ENCODE measurements at places on chromosomes 16 and 17.

- no peak for DNase-seq
Measured at GRCh38 chr17:3474212-3474611, 1.6 kb upstream of the ASPA start.

GRCh38 chr17:76570877-76571471 lies 14.7 kb downstream of the ST6GALNAC2 start:
- no peak for DNase-seq

DNA sequence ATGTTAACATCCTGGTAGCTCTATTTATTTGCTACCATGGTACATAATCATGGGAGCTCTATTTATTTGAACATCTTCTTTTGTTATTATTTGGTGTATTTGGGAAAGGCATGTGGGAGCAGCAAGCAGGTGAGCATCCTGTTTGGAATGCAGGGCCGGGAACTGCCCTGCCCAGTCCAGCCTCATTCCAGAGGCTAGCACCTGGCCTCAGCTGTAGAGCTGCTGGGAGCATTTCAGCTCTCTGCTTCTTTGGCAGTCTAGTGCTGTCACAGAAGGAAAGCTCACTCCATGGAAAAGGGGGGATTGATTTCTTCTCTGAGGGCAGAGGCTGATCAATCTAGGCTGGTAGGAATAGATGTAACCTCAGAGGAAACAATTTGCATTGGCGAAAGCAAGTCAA lies 112.5 kb downstream of the WWOX start:
- no peak for DNase-seq

DNA sequence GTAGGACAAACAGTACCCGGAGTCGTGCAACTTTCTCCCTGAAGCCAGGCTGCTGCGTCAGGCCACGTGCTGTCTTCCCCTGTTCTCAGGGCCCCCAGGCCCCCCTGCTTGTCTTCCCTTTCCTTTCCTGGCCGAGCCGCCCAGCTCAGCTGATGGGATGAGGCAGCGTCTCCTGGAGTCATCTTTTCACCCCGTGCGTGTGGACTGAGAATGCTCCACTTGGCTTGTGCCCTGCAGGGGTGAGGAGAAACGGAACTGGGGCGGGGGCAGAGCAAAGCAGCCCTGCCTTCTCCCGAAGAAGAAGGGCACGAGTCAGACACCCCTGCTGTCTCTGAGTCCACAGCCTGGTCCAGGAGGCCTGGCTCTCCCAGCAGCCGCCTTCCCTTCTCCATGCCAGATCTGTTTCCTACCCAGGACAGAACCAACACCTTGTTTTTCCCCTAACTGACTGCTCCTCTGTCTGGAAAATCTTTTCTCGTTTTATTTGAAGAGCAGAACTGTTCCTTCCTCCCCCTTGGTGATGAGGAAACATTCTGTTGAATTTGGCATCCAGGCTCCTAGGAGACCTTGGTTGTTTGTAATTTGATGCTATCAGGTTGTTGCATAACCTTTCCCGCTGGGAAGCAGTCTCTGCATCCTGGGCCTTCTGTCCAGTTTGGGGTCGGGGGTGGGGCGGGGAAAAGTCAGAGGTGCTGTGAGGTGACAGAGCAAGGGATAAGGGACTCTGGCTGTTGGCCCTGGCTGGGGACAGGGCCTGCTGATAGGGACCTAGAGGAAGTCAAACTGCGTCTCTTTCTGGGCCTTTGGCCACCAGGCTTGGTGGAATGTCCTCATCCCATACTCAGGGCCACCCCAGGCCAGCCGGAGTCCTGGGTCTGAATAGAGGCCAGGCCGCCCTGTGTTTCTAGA lies 78.8 kb downstream of the WIPI1 start:
- no peak for DNase-seq

DNA sequence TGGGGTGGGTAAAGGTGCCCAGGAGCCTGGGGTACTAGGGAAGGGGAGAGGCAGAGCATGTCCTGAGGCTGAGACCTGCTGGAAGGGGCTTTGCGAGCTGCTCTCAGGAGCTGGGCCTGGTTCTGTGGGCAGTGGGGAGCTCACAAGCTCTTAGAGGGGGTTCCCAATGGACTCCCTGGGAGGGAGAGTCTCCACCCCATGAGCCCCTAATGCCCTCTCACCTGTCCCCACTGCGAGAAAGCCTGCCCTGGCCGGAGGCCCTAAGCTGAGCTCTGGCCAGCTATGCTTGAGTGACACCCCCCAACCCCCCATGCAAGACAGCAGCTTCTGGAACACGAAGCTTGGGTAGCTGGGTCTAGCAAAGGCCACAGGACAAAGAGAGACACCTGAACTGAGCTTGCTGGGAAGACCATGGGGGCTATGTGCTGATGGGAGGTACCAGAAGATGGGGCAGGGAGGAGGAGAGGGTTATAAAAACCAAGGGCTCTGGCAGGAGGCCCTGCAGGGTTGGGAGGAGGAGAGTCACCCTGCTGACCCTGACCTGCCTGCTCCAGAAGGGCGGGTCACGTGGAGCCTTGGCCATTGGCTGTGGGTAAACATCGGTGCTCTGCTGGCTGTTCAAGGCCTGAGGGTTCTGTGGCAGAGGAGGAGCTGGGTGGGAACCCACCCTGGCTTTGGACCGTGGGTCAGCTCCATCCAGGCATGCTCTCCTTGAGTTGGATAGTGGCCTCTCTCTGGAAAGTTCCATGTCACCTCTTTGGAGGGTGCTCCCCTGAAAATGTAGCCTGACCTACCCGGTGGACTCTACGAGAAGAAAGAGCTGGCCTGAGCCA lies 106.7 kb downstream of the RAB11FIP4 start:
- no peak for DNase-seq

GRCh38 chr17:11565591-11565990 lies 32.7 kb upstream of the DNAH9 start:
- DNase-seq: no peak

GRCh38 chr17:67491681-67492024 lies 114.6 kb downstream of the PITPNC1 start:
- no peak for DNase-seq

DNA sequence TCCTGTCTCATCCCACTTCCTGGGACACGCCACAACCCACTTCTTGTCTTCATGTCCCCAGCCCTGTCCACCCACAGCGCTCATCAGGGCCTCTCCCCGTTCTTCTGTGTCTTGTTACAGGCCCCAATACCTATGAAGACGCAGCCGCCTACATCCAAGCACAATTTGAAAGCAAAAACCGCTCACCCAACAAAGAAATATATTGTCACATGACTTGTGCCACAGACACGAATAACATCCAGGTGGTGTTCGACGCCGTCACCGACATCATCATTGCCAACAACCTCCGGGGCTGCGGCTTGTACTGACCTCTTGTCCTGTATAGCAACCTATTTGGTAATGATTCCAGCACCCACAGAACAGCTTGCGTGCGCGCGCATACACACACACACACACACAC lies 70.6 kb downstream of the AMFR start:
- DNase-seq: no peak

- DNase-seq: no peak
Measured at GRCh38 chr17:40730970-40731369, 24.2 kb downstream of the KRT25 start.

DNA sequence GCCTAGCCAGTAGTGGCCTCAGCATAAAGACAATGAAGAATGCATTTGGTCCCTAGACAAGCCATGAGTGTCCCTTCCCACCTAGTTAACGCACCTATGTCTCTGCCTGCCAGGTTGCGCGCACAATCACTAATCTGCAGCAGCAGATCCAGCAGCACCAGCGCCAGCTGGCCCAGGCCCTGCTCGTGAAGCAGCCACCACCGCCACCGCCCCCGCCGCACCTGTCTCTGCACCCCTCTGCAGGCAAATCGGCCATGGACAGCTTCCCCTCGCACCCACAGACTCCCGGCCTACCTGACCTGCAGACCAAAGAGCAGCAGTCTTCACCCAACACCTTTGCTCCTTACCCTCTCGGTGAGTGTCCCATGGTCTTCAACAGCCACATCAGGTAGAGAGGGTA lies 41.8 kb downstream of the TMC6 start:
- no peak for DNase-seq

GRCh38 chr16:77732241-77732946 lies 10.1 kb downstream of the NUDT7 start:
- no peak for DNase-seq

- no peak for DNase-seq
Measured at GRCh38 chr16:67731753-67732095, 12.6 kb upstream of the GFOD2 start.

- peak; percentile 22 for DNase-seq
Measured at GRCh38 chr17:17088541-17089525, 46.6 kb downstream of the MPRIP start.

DNA sequence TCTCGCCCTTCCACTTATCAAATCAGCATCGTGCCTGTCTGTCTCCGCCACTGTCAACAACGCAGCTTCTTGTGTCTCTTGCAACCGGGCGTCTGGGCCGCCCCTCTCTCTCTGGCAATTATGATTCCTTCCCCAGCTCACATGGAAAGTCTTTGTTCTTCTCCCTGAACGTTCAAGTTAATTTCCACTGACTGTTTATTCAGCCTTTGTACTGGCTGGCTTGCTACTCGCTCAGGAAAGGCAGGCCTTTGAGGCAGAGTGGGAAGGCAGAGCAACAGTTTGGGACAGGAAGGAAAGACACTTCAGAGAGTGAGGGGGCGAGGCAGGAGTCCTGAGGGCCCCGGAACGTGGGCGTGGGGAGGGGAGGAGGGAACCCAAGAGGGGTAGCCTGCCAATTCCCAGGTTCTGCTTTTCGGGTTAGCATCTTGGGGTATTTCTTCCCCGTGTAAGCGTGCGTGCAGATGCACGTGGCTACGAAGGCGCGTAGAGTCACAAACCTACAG lies 50.8 kb downstream of the AKAP1 start:
- no peak for DNase-seq

DNA sequence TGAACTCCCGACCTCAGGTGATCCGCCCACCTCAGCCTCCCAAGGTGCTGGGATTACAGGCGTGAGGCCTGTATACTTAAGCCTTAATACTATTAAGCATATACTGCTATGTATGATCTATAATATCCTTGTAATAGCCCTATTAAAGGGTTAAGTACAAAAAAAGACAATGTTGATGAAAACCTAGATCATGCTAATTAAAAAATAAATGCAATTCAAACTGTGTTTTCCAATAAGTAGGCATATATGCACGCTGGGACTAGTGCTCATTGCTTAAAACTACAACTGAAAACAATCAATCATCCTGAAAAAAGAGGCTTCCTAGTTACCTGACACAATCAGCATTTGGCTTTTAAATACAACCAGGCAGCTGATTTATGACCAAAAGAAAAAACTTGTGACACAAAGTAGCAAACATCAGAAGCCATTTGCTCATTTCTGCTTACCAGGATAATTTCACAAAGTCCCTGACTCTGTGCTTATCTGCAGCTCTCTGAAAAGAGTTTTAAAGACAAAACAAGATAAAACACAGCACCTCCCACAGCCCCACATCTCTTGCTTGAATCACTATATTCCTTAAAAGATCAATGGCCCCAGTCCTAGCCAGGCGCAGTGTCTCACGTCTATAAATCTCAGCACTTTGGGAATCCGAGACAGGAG lies 11.1 kb downstream of the ZNF385C start:
- no peak for DNase-seq

GRCh38 chr17:44677136-44677535 lies 12.4 kb downstream of the CCDC43 start:
- no peak for DNase-seq

DNA sequence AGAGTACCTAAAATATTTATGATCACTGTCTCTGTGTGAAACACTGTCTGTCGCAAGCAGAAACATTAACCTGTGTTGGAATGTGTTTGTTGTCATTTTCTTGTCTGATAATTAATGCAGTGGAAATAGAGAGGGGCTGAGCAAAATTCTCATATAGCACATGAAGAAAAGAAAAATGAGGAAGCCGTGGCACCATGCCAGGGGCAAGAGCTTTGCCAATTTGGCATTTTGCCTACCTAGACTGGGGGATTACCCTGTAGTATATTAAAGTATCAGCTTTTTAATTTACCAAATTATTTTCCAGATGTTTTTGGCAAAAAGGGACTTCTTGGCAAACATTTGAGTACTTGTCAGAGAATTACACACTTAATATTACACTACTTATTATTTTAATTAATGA lies 1326.6 kb upstream of the GOT2 start:
- DNase-seq: no peak

- no peak for DNase-seq
Measured at GRCh38 chr17:50100480-50100883, 5.3 kb downstream of the PDK2 start.

DNA sequence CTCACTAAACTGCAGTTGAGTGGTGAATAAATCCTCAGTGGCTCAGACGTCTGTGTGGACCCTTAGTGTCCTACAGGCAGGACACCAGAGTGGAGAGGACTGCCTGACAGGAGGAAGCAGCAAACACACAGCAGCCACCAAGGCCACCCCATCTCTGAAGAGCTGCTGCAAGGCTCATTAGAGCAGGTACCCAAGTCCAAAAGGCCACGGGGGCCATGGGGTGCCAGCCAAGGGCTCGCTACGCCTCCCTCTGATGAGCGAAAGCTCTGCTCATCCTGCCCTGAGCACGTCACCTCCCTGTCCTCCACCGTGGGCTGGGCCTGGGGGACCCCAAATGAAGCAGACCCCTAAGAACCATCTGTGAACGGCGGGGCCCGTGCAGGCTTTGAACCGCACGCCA lies 70.1 kb upstream of the DOC2B start:
- no peak for DNase-seq

- peak; percentile 9 for DNase-seq
Measured at GRCh38 chr17:52170963-52171572, 12.6 kb upstream of the CA10 start.

GRCh38 chr16:457732-458400 lies 32.4 kb downstream of the RAB11FIP3 start:
- DNase-seq: no peak

DNA sequence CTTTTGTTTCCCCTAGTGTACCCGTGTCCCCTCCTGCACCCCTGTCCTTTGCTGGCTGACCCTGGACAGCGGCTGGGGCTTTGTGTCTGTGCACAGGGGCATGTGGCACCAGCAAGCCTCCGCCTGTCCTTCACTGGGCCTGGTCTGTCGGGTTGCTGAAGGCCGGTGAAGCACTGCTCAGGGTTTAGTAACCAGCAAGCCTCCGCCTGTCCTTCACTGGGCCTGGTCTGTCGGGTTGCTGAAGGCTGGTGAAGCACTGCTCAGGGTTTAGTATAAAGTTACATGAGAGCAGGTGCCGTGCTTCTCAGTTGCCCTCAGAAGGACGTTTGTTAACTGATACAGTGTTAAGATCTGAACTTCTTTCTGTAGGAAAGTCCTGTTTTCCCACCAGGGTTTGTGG lies 33.8 kb downstream of the DEF8 start:
- DNase-seq: no peak

GRCh38 chr16:53094013-53094630 lies 39.3 kb downstream of the CHD9 start:
- peak; percentile 85 for DNase-seq

DNA sequence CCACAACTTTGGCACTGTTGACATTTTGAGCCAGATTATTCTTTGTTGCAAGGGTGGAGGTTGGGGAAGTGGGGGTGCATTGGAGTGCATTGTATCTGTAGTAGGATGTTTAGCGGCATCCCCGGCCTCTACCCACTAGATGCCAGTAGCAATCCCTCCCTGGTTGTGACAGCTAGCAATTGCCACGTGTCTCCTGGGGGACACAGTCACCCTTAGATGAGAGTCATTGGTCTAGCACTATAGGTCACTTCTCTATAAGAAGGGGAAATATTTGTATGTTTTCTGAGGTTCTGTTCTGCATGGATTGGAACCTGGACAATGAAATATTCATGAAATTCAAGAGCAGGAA lies 32.4 kb downstream of the MSI2 start:
- no peak for DNase-seq

GRCh38 chr16:14629612-14629918 lies 495 bp downstream of the PARN start:
- no peak for DNase-seq

- no peak for DNase-seq
Measured at GRCh38 chr16:25699069-25699468, 7.3 kb downstream of the HS3ST4 start.

All from GM12865 (cell line).